Activated CD4-positive, alpha-beta T cell treated with anti-CD3 and anti-CD28 coated beads for 24 hours (primary cell): ENCODE measurements at places on chromosomes 6 and 20.

DNA sequence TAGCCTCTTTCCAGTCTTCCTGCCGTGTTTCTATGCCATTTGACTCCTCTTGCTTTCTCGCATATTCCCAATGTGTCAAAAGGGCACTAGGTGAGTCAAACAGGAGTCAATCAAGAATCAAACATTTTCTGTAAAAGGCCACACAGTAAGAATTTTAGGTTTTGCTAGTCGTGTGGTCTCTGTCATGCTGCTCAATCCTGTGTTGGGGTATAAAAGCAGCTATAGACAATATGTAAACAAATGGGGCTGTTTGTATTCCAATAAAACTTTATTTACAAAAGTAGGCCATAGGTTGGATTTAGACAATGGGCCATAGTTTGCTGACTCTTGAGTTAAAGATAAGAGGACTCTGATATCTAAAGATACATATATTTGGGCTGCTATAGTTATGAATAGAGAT is 235.4 kb upstream of the BTBD3 start:
- no peak for DNase-seq

DNA sequence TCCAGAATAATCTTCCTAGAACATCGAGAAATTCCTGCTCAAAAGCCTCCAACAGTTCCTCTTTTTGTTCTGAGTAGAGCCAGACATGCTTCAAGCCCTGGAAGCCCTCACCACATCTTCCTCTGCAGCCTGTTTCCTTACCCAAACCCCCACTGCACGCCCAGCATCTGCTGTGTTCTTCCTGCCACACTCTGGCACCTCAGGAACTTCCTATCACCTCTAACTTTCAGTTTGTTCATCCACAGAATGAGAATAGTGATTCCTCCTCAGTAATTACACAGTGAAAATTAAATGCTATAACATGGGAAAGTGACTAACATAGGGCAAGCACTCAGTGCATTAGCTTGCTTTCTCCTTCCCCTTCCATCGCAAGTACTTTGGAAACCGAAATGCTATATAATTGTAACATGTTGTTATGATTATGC is 26.3 kb downstream of the C6orf89 start:
- peak; percentile 18 for DNase-seq

DNA sequence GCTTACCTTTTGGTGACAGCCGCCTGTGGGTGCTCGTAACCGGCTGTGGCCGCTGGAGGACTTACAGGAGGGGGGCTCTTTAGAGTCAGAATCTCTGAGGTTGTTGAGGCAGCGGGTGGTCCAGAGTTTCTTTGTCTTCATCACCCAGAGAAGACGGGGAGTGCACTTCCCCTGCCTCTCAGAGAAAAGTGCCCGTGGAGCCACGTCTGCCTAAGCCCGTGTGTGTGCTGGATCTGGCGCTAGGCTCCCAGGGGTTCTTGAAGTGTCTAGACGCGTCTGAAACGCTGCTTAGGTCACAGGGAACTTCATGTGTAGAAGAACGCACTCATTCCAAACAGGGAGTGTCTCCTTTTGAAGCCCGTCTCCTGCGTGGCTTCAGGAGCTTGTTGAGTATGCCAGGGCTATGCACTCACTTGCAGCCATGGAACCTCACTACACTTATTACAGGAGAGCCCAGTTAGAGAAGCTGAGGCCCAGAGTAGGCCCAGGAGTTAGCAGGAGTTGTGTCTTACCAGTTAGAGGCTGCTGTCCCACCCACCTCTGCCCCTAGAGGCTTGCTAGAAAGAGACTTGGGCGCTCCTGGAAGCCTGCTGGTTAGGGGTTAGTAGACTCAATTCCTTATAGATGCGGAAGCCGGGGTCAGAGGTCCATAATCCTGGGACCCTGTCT is 1.3 kb downstream of the LSM14B start:
- DNase-seq = no peak

- DNase-seq = no peak
Observed at GRCh38 chr6:46530896-46531295, 39.6 kb upstream of the RCAN2 start.

DNA sequence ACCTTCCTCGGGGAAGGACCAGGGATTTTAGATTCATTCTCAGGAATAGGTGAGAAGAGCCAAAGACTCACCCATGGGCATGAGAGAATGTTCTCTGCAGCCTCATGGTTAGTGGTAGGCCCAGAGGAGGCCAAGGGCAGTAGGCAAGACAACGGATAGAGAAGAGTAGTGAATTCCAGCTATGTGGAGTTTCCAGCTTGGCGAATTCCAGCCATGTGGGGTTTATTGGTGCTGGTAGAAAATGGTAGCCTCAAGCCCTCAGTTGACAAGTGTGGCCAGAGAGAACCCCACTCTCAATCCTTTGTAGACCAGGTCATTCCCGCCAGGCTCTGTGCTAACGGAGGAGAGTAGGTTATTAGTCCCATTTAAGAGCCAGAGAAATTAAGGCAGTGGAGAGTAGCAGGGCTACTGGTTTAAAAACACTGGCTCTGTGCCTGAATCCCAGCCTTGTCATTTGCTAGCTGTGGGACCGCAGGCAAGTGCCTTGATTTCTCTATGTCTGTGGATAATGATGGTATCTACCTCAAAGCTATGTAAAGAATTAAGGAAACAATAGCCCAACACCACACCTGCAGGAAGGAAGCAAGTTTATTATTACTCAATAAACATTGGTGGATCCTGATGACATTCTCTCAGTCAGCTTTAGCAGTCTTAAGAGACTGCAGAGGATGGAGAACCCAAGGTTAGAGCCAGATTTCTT is 2.0 kb upstream of the SLC9A8 start:
- no peak for DNase-seq

- DNase-seq = no peak
Observed at GRCh38 chr6:108764580-108764950, 83.7 kb upstream of the ARMC2 start.

GRCh38 chr20:46681032-46681854 is 8.0 kb downstream of the TP53RK start:
- DNase-seq = peak; percentile 57

- DNase-seq = no peak
Observed at GRCh38 chr6:74976701-74977100, 229.2 kb downstream of the COL12A1 start.

GRCh38 chr6:148854992-148855391 is 108.2 kb downstream of the UST start:
- no peak for DNase-seq

DNA sequence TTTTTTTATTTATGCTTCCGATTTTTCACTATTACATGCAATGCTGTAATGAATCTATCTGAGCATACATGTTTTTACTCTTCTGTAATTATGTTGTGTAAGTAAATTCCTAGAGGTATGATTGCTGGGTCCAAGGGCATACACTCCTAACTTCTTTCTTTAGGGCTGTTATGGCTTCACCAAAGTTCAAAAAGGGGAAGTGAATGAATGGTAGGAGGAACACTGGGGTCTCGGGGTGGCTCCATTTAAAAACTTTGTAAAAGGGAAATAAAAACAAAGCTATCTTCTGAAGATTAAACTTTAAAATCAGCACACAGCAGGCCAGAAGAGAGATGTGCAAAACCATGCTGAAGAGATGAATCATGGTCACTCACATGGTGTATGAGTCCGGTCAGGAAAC is 289.1 kb upstream of the SUPT3H start:
- no peak for DNase-seq
